ENCODE measurements at places on chromosomes 7 and 10.

DNA sequence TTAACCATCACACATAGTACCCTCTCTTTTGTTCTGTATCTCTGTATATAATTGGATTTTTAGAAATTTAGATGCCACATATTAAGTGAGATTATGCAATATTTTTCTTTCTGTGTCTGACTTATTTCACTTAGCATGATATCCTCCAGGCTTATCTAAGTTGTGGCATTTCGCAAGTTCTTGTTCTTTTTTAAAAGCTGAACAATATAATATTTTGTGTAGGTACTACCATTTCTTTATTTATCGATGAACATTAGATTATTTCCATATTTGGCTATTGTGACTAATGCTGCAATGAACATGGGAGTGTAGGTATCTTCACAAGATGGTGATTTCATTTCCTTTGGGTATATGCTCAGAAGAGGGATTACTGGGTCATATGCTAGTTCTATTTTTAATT, 295.0 kb downstream of the SUGCT start:
- DNase-seq = no peak

- no peak for DNase-seq
Observed at GRCh38 chr7:33428415-33428814, 299.1 kb downstream of the BBS9 start.

DNA sequence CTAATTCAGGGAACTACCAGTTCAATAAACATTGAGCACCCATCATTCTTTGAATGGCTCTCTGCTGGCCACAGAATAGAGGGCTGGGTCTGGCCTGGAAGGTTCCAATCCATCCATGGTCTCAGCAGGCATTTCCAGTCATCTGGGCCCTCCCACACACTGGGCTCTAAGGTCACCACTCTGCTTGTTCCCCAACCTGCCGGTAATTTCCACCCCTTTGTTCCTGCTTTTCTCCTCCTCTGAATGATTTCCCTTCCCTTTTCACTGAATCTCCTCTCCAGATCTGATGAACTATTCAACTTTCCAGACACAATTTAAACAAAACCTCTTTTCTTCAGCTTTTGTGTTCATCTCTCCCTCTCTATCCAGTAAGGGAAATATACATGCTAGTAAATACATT, 2.6 kb downstream of the BZW2 start:
- no peak for DNase-seq

- DNase-seq = no peak
Observed at GRCh38 chr10:129594811-129595210, 127.8 kb downstream of the MGMT start.

GRCh38 chr10:101489355-101489754, 98.7 kb downstream of the POLL start:
- no peak for DNase-seq

DNA sequence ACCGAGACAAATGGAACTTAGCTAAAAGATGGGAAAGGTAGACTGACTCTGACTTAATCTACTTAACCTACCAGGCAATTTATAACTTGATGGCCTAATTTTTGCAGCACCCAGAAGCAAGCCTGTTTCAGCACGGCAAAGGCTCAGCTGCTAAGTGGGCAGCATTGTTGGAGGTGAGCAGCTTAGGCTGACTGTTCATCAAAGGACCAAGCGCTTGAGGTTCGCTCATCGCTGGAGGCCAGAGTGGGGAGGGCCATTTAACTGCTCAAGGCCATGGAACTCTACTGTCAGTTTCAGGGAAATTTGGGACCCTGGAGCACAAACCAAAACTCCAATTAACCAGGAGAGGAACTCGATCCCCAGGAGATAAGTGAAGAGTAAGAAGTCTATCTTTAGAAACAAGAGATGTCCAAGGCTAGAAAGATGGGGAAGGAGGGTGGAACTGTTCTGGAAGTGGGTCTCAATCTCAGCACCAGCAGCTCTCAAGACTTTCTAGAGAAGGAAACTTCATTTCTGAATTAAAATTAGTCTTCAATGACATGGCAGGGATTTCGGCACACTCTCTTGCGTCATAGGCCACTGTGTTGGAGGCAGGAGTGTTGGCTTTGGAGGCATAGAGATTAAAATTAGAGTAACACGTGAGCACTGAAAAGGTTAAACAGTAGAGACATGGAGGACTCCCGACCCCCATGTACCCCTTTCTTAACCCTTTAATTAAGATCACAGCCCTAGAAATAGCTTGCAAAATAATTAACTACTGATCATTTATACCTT, 43.1 kb downstream of the EGFR start:
- DNase-seq = no peak

- no peak for DNase-seq
Observed at GRCh38 chr10:95324436-95325268, 33.8 kb upstream of the PDLIM1 start.

DNA sequence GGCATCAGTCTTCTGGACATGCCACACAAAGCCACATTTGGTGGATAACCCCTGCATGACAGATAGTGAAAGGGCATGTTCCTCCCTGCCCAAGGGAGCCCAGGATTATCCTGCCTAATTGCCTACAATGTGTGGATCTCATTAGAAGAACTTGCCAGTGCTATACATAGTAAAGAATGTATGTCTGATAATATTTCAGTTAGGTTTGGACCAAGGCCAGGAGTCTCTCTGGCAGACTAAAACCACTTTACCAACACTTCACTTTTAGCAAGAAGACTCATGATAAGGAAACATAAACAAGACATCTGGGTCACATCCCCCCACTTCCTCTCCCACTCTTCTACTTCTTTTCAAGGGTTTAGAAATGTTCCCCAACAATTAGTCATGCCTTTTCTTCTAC, 196.7 kb downstream of the MTERF1 start:
- DNase-seq = no peak

DNA sequence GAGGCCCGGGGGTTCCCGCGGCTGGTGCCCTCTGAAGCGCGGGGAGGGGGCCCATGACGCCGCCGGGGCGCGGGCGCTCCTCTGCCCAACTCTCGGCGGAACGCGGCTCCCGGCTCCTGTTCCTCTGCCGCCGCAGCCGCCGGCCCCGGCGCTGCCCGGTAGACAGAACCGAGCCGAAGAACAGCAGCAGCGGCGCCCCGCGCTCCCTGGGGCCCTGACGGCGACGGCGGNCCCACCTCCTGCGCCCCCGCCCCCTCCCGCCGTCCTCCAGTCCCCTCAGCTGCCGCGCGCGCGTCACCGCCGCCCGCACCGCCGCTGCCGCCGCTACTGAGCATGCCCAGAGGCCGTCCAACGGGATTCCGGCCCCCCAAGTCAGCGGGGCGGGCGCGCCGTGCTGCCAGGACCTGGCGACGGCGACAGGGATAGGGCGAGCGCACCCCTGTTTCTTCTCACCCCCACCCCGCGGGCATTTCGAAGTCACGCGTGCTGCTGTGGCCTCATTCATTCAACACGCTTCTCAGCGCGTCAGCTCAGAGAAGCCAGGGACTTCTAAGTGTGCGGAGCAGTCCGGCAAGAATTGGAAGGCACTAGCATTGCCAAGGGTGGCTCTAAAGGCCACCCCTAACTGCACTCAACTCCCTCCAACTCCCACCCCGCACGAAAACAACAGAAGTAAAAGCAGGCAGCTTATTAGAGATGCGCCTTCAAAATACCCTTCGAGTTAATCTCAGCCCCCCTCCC, at the start of gene IPMK:
Gene IPMK, minus strand, starts transcription at position 182 of the 741 bp plus-strand sequence. CDS start 283 bp downstream, outside the sequence.
- DNase-seq = peak; percentile 97

DNA sequence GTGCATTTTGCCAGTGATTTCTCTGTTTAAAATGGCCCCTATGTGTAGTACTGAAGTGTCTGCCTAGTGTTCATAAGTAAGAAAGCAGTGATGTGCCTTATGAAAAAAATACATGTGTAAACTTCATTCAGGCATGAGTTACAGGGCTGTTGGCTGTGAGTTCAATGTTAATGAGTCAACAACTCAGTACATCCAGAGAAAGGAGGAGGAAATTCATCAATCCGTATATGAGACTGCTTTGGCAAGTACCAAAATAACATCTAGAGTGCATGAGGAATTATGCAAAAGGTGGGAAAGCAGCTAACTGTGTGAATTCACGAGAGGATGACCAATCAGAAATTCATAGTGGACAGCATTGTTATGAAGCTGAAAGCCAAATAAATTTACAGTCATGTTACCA, 255.6 kb downstream of the ZEB1 start:
- no peak for DNase-seq

- DNase-seq = no peak
Observed at GRCh38 chr10:116705498-116705897, 36.9 kb downstream of the HSPA12A start.

DNA sequence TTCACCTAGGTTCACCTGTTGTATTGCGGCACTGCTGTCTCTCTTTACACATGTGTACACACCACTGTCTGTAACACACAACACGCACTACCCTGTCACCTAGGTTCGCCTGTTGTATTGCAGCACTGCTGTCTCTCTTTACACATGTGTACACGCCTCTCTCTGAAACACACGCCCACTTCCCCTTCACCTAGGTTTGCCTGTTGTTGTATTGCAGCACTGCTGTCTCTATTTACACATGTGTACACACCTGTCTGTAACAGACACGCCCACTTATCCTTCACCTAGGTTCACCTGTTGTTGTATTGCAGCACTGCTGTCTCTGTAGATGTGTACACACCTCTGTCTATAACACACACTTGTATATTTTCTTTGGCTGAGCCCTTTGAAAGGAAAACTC, 51.5 kb downstream of the WDR37 start:
- DNase-seq = no peak

GRCh38 chr7:94635687-94636086, 20.2 kb downstream of the SGCE start:
- no peak for DNase-seq

- DNase-seq = no peak
Observed at GRCh38 chr10:133156674-133157579, 3.1 kb upstream of the KNDC1 start.

GRCh38 chr10:118729641-118730258, 25.0 kb downstream of the CACUL1 start:
- DNase-seq = no peak

DNA sequence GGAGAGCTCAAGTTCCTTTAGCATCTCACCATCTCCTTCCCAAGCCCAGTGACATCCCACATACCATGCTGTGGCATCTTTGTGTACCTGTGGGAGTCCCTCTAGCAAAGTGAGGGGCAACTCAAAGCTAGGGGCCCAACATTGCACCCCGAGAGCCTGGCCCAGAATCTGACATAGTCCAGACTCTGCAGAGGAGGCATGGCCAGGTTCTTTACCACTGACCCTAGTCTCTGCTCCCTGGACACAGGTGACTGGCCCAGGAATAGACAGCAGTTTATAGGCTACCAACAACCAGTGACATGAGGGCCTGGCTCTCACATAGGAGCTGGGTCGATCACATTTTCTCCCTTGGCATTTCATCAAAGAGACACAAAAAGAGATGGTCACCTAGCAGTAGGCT, 444.0 kb upstream of the ZMIZ1 start:
- DNase-seq = no peak

DNA sequence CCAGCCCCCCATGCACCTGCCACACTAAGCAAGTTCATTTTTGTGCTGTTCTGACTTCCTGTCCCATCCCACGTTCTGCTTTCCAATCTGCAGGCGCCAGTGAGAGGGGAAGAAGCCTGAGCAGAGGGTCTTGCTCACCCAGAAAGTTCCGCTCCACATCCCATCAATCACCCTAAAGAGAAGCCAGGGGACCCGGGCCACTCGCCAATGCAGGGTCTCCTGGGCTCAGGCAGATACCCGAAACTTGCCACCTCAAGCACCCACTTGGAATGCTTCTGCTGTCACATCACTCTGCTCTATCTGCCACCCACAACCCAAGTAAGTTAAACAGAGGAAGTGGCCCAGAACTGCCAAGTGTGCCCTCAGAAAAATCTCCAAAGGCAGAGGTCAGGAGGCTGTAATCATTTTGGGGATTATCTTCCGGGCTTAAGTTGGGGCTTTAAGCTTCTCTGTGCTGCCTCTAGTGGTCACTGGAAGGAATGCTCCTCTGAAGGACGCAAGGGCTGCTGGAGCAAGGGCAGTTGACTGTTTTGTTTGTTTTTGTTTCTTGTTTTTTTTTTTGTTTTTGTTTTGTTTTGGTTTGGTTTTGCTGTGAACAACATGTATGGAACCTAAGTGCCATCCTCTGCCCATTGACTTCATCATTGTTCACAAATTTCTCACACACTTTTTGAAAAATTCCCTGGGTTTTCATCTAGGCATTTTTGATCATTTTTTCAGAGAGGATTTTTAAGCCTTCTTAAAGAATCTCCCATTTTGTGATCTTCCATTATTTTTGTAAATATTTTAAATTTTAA, 25.5 kb downstream of the PRR15 start:
- no peak for DNase-seq

- DNase-seq = no peak
Observed at GRCh38 chr10:121631365-121632029, 33.3 kb upstream of the FGFR2 start.

- DNase-seq = no peak
Observed at GRCh38 chr7:45088146-45088701, 545 bp downstream of the NACAD start.

GRCh38 chr10:12416344-12417050, 67.2 kb downstream of the CAMK1D start:
- DNase-seq = no peak

DNA sequence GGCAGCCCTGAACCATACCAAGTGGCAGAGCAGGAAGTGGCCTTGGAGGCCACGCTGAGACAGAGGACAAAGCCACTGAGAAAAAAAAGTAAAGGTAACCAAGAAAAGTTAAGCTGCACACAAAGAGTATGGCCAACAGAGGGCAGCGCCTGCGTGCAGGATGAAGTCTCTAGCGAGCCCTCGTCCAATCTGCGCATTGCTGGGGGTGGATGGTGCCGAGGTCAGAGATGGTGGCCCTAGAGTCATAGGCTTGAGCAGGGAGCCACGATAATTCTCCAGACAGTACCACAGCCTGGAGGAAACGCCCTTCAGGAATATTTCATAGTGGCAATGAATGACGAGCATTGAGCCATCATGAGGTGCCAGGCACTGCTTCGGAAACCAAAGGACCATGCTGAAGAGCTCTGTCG, 9.7 kb downstream of the ATP6V0E2 start:
- DNase-seq = peak; percentile 49

DNA sequence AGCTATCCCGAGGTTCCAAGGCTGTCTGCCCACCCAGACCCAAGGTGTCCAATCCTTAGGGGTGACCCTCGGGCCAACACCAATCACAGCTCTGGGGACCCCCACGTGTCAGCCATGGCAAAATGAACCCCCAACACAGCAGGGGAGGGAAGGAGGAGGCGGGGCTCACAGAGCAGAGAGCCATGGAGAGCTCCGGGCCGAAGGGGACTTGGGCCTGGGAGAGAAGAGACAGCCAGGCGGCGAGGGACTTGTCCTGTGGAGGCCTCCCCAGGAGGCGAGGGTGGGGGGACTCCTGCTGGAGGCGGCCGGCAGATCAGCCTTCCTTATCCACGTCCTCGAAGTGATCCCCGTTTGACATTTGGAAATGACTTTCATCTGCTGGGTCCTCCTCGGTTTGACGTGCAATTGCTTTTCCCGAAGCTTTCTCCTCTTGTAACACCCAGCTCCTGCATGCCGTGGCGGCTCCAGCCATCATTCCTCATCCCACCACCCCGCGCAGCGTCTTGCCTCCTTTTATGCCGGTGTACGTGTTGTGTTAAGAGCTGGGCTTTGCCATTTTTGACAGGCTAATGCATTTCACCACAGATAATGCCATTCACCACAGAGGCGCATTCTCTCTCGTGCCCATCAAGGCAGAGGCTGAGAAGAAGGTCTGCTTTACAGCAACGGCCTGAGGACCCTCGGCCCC, 337.4 kb downstream of the DNAJB6 start:
- DNase-seq = no peak

All from T-helper 2 cell treated with Interferon-gamma antibody and Interleukin-4, amounts not matched to agents 5 μg/mL and 100 μg/mL, for 36 hours (primary cell).